ENCODE measurements at places on chromosomes 16 and 17. TPM values are rescaled to one million over a fixed set of nuclear protein-coding genes. Genes with fewer than 3 reads are reported as not detected.

- peaks cover 6% of the 10 kb centered on the region for H3K4me1 ChIP-seq
- no peaks in the 10 kb centered on the region for H3K36me3 ChIP-seq
- peak; percentile 70 for DNase-seq
Measured at GRCh38 chr17:44911133-44912001, 3.9 kb downstream of the GFAP start.

- H3K36me3 ChIP-seq = peaks cover 25% of the 10 kb centered on the region
- peaks cover 14% of the 10 kb centered on the region for H3K4me1 ChIP-seq
- peak; percentile 81 for DNase-seq
- peak overlapping the region; percentile 51 for H3K27ac ChIP-seq
Measured at GRCh38 chr17:46940692-46941404, 17.9 kb downstream of the GOSR2 start.

DNA sequence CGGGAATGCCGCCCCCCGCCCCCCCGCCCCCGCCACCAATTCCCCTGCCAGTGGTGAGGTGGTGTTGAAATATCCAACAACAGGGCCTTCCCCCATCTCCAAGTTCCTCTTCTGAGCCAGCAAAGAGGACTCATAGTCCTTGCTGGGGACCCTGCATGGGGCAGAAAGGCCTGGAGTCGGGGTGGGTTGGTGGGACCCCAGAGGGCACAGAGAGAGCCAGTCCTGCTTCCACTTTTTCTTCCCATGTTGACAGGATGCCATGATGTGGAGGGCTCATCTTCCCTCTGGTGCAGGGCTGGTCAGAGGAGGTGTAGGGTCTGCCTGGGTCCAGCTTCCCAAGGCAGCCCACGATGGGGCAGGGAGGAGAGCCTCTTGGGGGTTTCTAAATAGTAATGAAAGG, 49.0 kb upstream of the PIK3R6 start:
- H3K27me3 ChIP-seq = no peaks in the 10 kb centered on the region
- H3K4me3 ChIP-seq = no peak overlapping the region
- DNase-seq = no peak

GRCh38 chr17:7972131-7972785, 30.2 kb upstream of the GUCY2D start:
- DNase-seq = no peak
- no peak overlapping the region for H3K27ac ChIP-seq
- H3K4me1 ChIP-seq = no peaks in the 10 kb centered on the region
- H3K36me3 ChIP-seq = peaks cover 14% of the 10 kb centered on the region
- H3K27me3 ChIP-seq = peaks cover 12% of the 10 kb centered on the region
- no peak overlapping the region for H3K4me3 ChIP-seq

The NTN3 gene
- not detected for total RNA-seq

DNA sequence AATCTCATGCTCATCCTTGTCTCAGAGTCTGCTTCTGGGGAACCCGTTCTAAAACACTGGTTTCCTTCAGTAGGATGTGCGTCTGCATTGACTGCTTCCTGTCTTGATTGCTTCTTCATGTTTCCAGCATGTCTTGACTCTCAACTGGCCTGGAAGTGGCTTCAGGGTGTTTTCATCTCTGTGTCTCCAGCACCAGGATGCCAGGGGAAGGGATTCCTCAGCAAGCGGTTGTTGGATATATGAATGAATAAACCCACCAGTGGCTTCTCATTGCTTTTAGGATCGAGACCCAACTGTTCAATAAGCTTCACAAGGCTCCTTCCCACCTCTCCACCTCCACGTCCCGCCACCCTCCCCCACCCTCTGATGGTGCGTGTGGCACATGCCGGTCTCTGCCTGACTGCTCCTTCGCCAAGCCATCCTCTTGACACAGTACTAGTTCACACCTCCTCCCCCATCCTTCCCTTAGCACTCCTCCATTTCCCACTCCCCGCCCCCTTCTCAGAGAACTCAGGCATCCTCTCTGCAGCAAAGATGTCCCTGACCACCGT, 14.1 kb upstream of the TNS4 start:
- H3K36me3 ChIP-seq = peaks cover 19% of the 10 kb centered on the region
- H3K4me3 ChIP-seq = peak overlapping the region; percentile 27
- H3K27me3 ChIP-seq = no peaks in the 10 kb centered on the region
- H3K4me1 ChIP-seq = peaks cover 52% of the 10 kb centered on the region
- H3K27ac ChIP-seq = peak overlapping the region; percentile 85

GRCh38 chr17:44587339-44587738, 30.1 kb downstream of the FZD2 start:
- H3K36me3 ChIP-seq = no peaks in the 10 kb centered on the region
- no peaks in the 10 kb centered on the region for H3K4me1 ChIP-seq
- H3K4me3 ChIP-seq = no peak overlapping the region
- DNase-seq = no peak
- no peaks in the 10 kb centered on the region for H3K27me3 ChIP-seq

GRCh38 chr17:82977606-82978005, 101.8 kb upstream of the METRNL start:
- no peak overlapping the region for H3K4me3 ChIP-seq
- no peak for DNase-seq
- H3K4me1 ChIP-seq = peaks cover 19% of the 10 kb centered on the region
- no peaks in the 10 kb centered on the region for H3K36me3 ChIP-seq
- H3K27ac ChIP-seq = no peak overlapping the region
- no peaks in the 10 kb centered on the region for H3K27me3 ChIP-seq

DNA sequence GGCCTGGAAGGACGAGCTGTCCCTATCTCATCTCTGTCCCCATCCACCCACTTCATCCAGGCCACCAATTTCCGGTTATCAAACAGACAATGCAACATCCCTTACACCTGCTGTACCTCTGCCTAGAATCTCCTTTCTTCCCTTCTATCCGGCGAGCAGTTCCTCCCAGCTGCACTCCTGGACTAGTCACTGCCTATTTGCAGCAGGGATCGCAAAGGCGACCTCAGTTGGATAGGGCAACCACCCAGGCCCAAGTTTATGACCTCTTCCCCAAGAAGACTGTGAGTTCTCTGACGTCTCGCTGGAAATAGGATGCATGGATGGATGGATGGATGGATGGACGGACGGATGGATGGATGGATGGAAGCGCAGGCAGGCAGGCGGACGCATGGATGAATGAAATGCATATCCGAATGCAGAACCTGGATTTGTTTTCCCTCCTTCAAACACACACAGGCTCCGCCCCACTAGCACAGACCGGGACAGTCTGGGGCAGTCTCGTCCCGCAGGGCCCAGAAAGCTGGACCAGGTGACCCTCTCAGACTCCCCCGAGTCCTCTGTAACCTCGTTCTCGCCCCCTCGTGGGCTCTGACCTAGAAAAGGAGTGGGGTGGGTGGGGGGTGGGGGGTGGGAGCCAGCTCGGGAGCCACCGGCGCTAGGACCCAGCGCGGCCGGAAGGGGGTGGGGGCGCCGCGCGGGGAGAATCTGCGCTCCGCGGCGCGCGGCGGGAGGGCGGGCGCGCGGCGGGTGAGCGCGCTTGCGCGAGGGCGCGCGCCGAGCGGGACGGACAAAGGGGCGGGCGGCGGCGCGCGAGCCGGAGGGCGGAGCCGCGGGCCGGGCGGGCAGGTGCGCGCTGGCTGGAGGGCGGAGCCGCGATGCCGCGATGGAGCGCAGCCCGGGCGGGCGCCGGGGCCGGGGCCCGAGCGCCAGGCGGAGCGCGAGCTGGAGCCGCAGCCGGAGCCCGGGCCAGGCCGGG, at the start of gene SBK1:
Gene SBK1 (plus strand): TSS at position 875 of the 976 bp plus-strand sequence. CDS start 24,867 bp downstream, outside the sequence.
- H3K4me3 ChIP-seq = peak within 1 kb of the TSS; percentile 82
- H3K27ac ChIP-seq = peak within 1 kb of the TSS; percentile 82

DNA sequence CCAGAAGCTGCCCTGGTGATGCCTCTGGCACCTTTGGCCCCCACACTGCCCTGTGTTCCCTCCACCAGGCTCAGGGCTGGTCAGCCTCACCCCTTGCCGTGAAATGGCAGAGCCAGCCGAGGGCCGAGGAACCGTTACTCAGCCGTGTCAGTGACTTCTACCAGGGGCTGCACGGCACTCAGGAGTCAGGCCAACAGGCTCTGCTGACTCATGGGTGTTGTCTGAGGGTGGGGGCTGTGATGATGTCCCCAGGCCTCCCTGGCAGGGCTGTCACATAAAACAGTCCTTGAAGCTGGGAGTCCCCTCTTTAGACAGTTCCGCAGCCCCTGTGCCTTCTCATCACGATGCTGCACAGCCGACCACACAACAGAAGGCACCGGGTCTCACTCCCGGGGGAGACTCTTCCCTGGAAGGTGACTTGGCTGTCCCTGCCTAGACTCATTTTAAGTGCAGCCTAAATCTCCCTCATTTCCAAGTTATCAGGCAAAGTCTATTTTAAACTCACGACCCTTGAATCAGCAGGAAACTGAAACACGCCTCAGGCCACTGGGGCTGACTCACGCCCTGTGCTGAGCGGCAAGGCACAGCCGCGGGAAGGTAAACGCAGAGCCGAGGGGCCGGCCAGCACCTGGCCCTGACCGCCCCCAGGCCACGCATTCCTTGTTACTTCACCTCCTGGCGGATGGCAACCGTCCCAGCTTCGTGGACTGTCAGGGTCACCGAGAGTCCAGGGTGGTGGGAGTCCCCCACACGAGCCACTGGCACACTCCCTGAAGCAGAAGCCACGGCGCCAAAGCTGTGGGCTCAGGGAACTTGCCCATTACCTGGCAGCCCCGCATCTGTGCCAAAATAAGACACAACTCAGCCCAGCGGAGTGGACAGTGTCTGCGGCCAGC, 102.6 kb downstream of the ZNF778 start:
- peak overlapping the region; percentile 21 for H3K4me3 ChIP-seq
- no peaks in the 10 kb centered on the region for H3K27me3 ChIP-seq
- peaks cover 14% of the 10 kb centered on the region for H3K36me3 ChIP-seq

DNA sequence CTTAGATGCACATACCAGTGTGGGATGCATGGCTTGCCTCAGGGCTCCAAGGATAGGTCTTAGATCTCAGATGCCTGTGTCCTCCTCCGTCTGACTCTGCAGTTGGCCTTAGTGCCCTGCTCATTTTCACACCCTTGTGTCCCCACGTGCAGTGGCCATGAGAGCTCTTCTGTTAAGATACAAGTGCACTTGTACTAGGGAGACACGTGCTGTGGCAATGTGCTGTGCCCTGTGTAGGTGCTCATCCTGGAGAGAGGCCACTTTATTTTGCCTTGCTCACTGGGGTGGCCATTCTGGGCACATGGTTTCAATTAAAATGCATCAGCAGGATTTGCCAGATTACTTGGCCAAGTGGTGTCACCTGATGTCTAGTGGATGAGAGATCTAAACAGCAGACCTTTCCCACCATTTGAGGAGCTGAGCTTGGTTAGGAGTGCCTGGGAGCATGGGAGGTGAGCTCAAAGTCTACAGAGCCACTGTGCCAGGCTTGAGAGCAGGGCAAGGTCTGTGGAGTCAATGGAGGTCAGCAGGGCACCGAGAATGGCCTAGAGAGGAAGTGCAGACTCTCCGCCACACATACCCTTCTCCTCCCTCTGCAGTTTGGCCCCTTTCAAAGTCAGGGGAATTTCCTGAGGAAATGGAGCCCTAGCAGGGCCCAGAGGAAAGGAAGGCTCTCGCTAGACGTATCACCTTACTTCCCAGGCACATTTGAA, 25.2 kb upstream of the SMPD3 start:
- no peaks in the 10 kb centered on the region for H3K36me3 ChIP-seq
- H3K27me3 ChIP-seq = no peaks in the 10 kb centered on the region
- H3K27ac ChIP-seq = no peak overlapping the region
- no peak for DNase-seq
- no peak overlapping the region for H3K4me3 ChIP-seq

DNA sequence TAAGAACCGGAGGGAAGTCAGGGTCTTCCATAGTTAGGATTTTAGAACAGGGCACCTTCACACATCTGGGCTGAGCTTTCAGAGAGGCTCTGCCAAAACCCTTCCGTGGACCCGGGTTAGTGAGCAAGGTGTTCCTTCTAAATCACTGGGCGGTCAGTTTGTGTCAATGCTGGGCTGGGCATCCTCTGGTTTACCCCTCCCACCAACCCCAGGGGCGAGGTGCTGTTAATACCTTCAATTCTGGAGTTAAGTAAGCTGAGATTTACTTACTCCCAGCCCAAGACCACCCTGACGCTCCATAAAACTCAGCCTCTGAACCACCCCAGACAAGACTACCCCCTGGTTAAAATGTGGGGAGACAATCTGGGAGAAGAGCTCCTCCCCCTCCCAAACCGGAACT, 1.0 kb downstream of the TMEM92 start:
- peaks cover 8% of the 10 kb centered on the region for H3K4me1 ChIP-seq
- H3K36me3 ChIP-seq = no peaks in the 10 kb centered on the region
- peaks cover 39% of the 10 kb centered on the region for H3K27me3 ChIP-seq

DNA sequence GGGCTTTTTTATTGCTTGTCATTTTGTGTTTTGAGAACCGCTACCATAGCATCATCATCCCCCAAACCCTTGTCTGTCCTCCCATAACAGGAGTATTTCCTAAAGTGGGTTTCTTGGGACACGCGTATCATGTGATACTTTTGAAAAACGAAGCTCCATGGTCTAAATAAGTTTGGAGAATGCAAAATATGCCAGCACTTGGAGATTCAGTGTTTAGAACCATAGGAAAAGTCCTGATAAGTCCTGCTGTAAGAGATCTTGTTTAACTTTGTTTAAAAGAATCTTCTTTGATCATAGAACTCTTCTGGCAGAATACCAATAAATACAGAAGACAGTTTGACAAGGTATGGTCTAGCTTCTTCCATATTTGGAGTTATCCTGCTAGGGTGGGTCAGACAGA, 59.3 kb downstream of the NKD1 start:
- peaks cover 15% of the 10 kb centered on the region for H3K4me1 ChIP-seq
- no peak overlapping the region for H3K4me3 ChIP-seq
- no peak for DNase-seq
- no peak overlapping the region for H3K27ac ChIP-seq
- no peaks in the 10 kb centered on the region for H3K36me3 ChIP-seq

Measured in activated CD4-positive, alpha-beta memory T cell treated with anti-CD3 and anti-CD28 coated beads for 36 hours (primary cell).